Fibroblast of skin of scalp (primary cell): ENCODE measurements at places on chromosomes 4 and X.

DNA sequence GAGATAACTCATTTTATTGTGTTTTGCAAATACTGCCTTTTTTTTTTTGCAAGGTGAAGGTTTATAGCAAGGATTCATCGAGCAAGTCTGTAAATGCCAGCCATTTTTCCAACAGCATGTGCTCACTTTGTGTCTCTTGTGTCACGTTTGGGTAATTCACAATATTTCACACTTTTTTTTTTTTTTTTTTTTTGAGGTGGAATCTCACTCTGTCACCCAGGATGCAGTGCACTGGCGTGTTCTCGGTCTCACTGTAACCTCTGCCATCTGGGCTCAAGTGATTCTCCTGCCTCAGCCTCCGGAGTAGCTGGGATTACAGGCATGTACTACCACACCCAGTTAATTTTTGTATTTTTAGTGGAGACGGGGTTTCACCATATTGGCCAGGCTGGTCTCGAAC is 1.9 kb downstream of the RNF4 start:
- no peak for DNase-seq

- no peak for DNase-seq
Measured at GRCh38 chr4:157727163-157727562, 445.7 kb downstream of the GASK1B start.

GRCh38 chr4:8391972-8392371 is 48.6 kb downstream of the ACOX3 start:
- DNase-seq = peak; percentile 67

DNA sequence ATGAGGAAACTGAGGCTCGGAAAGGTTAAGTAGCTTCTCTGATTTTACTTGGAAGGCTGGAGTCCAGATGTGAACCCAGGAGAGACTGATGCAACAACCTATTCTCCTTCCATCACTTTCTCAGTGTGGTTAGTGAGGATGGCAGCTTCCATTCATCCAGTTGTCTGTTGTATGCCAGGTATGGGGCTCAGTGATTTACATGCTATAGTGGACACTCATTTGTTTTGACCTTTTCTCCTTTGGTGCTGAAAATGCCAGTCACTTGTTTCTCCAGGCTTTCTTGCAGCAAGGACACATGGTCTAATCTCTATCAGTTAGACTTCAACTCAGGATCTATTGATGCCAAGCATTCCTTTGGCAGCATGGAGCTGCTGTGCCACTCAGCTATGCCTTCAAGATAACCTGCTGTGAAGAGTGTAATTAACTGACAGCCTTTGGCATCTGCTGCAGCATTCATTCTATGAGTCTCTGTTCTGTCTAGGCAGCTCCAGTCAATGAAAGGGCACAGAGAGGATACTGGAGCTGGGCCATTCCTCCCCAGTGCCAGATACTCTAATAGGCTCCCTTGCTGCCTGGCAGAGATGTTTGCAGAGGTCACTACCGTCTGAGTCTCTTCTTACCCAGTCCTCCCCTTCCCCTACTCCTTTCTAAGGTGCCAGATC is 11.0 kb upstream of the CWH43 start:
- DNase-seq = no peak

DNA sequence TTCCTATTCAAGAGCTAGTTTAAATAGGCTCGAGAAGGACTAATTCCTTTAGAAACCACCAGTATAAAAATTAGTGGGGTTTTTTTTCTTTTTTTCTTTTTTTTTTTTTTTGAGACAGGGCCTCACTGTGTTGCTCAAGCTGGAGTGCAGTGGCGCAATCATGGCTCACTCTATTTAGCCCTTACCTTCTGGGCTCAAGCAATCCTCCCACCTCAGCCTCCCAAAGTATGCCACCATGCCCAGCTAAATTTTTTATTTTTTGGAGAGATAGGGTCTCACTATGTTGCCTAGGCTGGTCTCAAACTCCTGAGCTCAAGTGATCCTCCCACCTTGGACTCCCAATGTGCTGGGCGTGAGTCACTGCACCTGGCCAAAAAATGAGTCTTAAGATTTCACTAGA is 52.8 kb downstream of the APOO start:
- no peak for DNase-seq

- DNase-seq = peak; percentile 39
Measured at GRCh38 chr4:26319949-26320537, 771 bp upstream of the RBPJ start.

- DNase-seq = peak; percentile 89
Measured at GRCh38 chr4:53558065-53558801, 33.1 kb downstream of the LNX1 start.

- DNase-seq = no peak
Measured at GRCh38 chrX:109830157-109830703, 97.2 kb upstream of the ACSL4 start.

GRCh38 chr4:166980419-166980818 is 253.9 kb downstream of the SPOCK3 start:
- no peak for DNase-seq

DNA sequence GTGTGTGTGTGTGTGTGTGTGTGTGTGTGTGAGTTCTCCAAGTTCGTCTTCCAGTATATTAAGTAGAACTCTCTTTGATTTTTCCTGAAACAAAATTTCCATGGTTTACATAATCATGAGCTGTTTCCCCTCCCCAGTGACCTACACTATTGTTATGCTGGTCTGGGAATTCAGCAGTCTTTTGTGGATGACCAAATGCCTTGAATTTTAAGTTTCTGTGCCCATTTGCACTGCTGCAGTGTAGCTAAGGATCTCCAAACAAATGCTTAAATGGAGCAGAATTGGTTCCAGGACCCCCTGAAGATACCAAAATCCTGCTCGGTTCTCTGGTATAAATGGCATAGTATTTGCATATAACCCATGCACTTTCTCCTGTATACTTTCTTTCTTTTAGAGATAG is 77.2 kb upstream of the SLC34A2 start:
- no peak for DNase-seq

GRCh38 chr4:40309250-40309774 is 25.8 kb upstream of the CHRNA9 start:
- peak; percentile 79 for DNase-seq

DNA sequence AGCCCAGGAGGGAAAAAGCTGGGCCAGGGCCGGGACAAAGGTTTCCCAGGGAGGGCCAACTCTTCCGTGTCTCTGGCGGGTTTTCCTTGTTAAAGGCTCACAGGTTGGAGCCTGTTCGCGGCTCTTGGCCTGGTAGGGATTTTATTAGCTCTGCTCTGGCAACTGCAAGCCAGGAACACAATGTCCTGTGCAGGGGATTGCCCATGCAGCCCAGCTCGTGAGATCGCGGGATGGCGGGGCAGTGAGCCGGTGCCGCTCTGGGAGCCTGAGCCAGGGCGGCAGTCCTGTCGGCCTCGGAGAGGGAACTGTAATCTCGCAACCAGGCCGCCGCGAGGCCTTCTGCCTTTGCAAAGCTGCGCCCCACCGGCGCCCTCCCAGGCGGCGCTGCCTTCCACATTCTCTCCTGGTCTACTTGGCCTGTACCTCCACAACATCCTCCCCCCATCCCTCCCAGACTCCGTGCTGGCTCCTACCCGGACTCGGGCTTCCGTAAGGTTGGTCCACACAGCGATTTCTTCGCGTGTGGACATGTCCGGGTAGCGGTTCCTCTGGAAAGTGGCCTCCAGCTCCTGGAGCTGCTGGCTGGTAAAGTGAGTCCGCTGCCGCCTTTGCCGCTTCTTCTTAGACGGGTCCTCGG is 2.1 kb downstream of the PITX2 start:
- DNase-seq = no peak

DNA sequence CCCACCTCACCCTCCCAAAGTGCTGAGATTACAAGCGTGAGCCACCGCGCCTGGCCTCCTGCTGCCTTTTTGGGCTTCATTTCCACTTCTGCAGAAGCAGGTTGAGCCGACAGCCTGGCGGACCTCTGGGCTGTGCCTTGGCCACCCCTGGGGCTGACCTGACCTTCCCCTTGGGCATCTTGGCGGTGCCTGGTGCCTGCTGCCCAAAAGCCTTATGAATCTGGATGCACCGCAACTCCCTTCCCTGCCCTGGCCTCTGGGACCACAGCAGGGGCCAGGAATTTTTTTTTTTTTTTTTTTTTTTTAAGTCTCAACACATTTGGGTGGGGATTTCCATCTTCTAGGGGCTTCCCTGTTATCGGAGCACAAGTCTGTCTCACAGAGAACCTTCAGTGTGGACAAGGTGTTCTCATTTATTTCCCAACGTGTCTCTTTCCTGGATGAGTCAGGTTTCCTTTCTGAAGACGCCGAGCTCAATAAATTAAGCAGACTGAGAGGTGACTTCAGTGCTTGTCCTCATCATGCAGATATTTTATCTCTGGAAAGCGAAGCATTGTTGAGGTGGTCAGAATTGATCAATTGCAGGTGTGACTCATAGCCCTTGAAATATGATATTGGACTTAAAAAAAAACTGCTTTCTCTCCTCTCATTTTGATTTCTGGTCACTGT is 79.7 kb downstream of the SHROOM2 start:
- DNase-seq = no peak

- no peak for DNase-seq
Measured at GRCh38 chrX:17266136-17266535, 108.9 kb upstream of the NHS start.

- DNase-seq = no peak
Measured at GRCh38 chr4:39682138-39682537, 15.8 kb upstream of the UBE2K start.

DNA sequence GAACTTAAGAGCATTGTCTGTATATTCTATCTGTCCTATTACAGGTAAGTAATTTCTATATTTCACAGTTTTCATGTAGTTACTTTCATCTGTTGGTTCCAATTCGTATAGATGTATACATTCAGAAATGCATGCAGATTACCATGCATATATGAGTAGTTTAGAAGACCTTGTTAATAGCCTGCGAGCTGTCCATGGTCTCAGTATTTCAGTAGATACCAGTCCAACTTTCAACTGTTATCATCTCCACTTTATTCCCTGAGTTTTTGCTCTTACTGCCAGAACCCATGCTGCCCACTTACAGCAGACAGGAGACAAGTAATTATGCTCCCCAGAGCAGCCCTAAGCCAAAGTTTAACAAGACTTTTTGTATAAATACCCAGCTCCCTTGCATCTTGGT is 37.7 kb downstream of the VEGFC start:
- DNase-seq = no peak

- DNase-seq = no peak
Measured at GRCh38 chr4:183430317-183430993, 14.0 kb upstream of the CDKN2AIP start.

- DNase-seq = peak; percentile 85
Measured at GRCh38 chr4:138751309-138751708, 264.3 kb upstream of the NOCT start.

GRCh38 chr4:9594948-9595347 is 150.7 kb downstream of the DEFB131A start:
- DNase-seq = no peak

- DNase-seq = peak; percentile 64
Measured at GRCh38 chr4:88033309-88033708, 25.9 kb downstream of the PKD2 start.

DNA sequence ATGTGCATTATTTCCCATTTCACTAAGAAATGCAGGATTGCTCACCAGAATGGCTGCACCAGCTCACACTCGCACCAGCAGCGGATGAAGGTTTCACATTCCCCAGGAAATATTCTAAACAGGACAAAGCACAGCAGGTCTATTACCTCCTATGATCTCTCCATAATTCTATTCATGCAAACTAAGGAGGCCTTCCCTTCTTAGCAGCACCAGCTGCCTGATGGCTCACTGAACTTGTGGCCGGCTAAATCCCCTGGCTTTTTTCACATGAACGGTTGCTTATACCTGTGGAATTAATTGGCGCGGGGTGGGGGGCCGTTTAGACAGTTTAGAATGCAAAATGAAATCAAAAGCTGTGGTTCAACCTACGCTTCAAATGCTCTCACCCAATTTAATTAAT is 73.5 kb upstream of the SRD5A3 start:
- DNase-seq = no peak

- peak; percentile 94 for DNase-seq
Measured at GRCh38 chr4:6986781-6987587, 56.2 kb upstream of the TADA2B start.

GRCh38 chr4:87274803-87275202 is 47.9 kb downstream of the HSD17B13 start:
- no peak for DNase-seq

DNA sequence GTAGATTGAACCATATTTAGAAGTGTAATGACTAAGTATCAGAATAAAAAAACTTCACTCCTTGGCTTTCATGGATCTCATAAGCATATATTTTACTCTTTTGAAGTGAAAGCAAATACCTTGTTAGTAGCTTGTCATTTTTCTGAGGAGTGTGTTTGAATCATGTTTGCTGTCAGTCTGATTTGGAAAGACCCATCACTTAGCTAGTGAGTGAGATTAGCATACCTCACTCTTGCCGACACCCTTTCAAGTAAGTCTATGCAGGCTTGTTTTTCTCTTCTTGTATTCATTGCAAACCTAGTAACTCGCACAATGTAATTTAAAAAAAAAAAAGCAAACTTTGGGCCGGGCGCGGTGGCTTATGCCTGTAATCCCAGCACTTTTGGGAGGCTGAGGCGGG is 360.0 kb downstream of the ARHGAP24 start:
- no peak for DNase-seq

- DNase-seq = no peak
Measured at GRCh38 chr4:182385897-182386296, 142.7 kb downstream of the TENM3 start.

DNA sequence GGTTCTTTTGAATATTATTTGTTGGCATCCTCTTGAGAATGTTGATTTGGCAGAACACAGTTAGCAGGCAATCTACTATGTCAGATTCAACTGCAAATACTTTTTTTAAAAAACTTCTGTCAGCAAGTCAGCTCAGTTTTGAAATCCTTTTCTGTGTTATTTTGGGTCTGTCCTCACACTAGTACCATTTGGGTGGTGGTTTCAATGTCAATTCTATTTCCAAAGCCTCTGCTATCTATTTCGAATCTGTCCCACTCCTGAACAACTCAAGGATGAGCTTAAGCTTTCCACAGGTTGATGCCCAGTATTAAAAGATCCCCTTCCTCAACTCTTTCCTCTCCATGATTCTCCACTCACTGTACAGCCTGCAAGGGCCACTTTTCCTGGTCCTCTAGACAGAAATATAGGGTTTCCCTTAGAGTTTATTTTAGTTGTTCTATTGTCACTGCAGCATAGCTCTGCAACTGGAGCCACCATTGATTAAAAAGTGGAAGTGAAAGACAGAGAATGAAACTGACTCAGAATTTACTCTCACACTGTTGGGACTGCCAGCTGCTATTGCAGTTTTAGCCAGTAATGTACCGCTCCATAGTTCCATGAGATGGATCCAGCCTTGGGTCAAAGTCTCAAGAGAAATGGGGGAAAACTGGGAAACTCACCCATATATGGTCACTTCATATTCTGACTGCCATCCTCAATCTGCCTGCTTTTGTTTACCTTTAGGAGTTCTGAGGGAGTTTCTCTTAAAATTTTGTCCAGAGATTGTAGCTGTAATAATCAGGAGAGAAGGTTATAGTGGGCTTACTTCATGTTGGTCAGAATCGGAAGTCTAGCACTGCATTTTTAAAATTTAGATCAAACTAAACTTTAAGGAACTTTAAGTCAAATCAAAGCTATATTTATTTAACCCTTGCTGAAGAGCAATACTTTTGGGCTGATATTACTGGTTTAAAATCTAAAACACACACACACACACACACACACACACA is 14.6 kb downstream of the HDX start:
- no peak for DNase-seq
